ENCODE measurements at places on chromosomes 2 and 18.

GRCh38 chr18:9434122-9434701 is 41.1 kb upstream of the RALBP1 start:
- DNase-seq, result no peak

DNA sequence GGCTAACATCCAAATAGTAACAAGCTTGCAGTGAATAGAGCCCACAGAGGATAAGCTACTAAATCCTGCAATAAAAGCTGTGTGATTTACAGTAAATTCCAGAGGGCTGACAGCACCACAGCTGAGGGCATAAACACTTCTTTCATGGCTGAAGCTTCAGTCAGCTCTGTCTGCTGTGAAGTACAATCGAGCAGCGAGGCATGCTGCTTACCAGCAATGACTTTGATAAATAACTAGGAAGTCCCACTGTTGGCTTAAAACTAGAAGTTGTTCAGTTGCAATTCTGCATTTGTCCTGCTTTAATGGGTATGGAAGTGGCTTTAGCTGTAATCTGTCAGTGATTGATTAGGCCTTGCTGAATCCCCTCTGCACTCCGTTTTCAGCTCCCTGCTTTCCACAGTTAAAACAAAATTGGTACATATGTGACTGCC is 65.2 kb upstream of the FIGN start:
- DNase-seq, result no peak

DNA sequence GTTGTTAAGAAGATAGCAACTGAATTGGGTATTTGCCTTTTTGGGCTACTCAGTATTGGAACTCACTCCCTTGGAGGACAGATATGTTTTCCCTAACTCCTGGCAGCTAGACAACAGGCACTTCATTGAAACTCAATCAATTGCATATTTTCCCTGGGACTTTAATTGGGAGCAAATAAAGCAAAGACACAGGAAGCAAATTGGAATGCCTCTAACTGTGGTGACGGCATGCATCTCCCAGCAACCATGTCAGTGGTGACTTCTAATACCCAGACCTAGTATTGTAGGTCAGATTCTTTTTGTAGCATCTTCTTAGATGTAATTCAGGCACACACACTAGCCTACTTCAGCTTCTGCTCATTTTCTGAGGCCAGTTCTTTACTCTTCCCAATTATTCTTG is 164.2 kb upstream of the SETBP1 start:
- DNase-seq, result no peak

GRCh38 chr2:144447535-144447934 is 72.4 kb downstream of the ZEB2 start:
- no peak for DNase-seq

- peak; percentile 12 for DNase-seq
These were observed 213.9 kb downstream of the NDUFA10 start for GRCh38 chr2:239811111-239811781.

DNA sequence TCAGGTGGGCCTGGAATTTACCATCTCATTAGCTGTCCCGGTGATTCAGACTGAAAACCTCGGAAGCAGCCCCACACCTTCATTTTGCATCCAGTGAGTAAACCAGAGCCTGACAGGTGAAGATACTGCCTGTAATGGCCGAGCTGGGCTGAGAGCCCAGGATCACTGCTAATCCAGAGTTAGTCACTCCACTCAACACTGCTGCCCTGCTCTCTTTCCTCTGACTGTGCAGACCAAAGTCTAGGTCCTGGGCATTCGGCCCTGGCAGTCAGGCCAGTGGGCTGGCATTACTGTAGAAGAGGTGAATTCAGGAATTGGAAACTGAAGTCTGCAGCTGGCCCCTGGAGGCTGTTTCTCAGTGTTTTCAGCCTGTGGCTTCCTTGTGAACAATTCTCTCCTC is 44.3 kb downstream of the TMEM17 start:
- DNase-seq, result no peak

DNA sequence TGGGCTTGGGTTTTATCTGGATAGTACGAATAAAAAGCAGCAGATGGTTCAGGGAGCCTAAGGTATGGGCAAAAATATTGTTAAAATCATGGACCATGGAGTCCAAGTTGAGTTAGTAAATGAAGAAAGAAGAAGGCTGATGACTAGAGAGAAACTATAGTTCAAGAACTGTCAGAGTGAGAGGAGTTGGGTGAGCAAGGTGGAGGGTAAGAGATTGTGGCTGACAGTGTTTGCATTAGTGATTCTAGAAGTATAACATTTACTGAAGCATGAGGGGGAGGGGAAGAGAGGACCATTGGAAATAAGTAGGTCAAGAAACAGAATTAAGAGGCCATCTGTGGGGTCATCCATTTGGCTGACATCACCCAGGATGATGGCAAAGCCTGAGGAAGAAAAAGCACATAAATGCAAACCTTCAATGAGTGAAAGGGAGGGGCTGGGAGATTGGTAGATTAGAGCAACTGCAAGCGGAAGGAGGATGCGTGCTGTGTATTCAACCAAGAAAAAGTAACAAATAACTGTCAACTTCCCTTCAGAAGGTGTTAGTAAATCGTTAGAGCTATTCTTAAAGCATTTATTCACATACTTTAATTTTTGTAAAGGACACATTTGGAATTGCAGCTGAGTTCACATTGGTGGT is 392.8 kb downstream of the TSN start:
- no peak for DNase-seq
